ENCODE measurements at places on chromosomes 5 and 9. TPM values are rescaled to one million over a fixed set of nuclear protein-coding genes. Genes with fewer than 3 reads are reported as not detected.

Gene TRIM14
- 4.2 TPM for total RNA-seq

Gene CCDC171
- 1.0 TPM for total RNA-seq

Gene ITGA1
- total RNA-seq = 53.8 TPM

Gene NMUR2
- total RNA-seq = 0.24 TPM

Gene AQP7
- total RNA-seq = not detected

Gene DMRTA1
- total RNA-seq = 0.26 TPM

Gene GARIN3
- not detected for total RNA-seq

Gene GHR
- total RNA-seq = 3.2 TPM

Gene WNT8A
- total RNA-seq = not detected

Gene RNF180
- 2.6 TPM for total RNA-seq

Gene MSX2
- 3.7 TPM for total RNA-seq

Gene RARS1
- total RNA-seq = 99.6 TPM

Gene SLIT3
- total RNA-seq = 3.4 TPM

Gene CDC25C
- total RNA-seq = 11.1 TPM

Gene SNCAIP
- 2.6 TPM for total RNA-seq

Gene ST6GALNAC4
- 56.2 TPM for total RNA-seq

Gene SLC6A7
- not detected for total RNA-seq

Gene FAM13B
- total RNA-seq = 9.7 TPM

Gene LCP2
- under 0.01 TPM for total RNA-seq

Gene LCN15
- not detected for total RNA-seq

Data from epithelial cell of alveolus of lung (primary cell).